ENCODE measurements at places on chromosomes 12 and 14.

DNA sequence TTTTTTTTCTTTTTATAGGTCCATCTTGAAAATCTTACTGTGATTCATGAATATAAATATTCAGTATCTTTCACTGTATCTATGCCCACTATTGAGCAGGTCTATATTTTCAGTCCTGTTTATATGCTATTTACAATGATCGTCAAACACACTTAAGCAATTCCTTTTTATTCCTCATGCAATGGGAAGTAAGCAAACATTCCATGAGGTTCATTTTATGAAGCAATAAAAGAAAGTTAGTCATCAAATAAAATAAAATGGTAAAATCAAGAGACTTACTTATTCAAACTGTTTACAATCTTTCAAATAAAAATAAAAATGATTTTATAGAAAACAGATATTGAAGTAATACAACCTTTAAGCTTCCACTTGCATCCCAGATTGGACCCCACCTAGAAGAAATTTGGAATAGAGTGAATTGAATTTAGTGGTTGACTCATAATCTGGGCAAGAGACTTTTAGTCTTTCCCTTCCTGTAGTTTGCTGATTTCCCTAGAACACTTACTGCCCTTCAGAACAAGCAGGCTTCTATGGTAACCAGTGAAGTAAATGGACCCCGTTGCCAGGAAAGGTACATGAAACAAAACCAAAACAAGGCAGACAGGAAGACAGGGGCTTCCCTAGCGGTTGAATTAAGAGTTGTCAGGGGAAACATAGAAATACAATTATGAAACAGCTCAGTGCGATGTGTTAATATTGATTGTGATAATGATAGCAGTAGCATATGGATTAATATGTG is 241.0 kb upstream of the ATP2B1 start:
- DNase-seq: no peak

GRCh38 chr14:26598081-26598671 is 343 bp upstream of the NOVA1 start:
- peak; percentile 18 for DNase-seq

- no peak for DNase-seq
Measured at GRCh38 chr14:97293659-97294058, 496.5 kb downstream of the VRK1 start.

DNA sequence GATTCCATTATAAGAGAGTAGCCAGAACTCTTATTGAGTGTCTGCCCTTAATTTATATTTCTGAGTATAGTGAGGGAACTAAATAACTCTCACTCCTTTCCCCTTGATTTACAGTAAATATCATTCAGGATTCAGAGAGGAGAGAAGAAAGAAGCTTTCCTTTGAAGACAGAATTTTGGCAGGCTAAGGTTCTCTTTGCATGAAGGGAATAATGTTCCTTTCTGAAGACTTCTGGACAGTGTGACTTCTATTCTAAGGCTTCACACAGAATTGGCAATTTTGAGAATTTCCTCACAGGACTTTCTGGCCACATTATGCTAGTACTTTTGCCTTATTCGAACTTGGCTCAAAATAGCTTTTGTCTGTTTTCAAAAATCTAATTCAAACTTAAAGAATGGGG is 352.2 kb upstream of the FBXO33 start:
- no peak for DNase-seq

GRCh38 chr14:101704140-101704539 is 57.4 kb upstream of the PPP2R5C start:
- no peak for DNase-seq

DNA sequence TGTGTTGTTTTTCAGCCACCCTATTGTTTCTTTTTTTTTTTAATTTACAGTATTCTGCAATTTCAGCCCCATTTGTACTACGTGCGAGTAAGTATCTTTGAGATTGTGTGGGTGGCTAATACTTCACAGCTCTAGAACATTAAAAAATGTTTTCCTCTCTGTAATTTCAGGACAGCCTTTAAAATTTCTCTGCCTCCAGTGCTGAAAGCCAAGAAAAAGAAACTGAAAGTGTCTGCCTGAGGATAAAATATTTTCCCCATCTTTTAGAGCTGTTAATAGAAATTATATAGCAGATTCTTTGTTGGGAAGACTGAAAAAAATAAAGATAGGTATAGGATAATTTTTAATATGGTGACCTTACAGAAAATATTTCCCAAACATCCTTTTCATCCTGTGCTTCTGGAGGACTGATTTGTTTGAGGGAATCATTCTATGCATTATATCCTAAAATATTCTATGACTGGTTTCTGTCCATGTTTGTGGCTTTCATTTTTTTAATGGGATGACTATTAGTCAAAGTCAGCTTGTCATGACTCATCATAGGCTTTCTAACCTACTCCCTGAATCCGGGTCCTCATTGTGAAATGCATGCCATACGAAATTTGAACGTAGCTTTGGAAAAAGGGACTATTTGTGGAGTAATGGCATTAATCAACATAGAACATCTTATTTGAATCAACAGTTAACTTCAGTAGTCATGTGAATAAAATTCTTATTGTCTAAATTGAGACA is 10.8 kb upstream of the TCTN2 start:
- DNase-seq: no peak

DNA sequence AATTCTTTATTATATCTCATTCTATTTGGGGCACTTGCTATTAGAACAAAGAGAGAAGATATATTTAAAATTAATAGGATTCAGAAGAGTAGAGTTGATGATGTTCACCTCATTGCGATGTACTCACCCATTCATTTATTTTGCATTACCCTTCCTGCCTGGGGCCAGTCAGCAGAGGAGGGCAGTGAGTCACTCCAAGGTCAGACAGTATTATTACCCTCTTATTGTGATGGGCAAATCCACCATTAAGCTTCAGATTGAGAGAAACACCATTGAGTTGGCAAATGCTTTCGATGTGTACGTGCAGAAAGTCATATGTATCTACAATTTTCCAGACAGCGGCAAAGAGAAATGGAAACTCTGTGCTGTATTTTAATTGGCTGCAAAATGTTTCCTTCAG is 134.2 kb downstream of the BICD1 start:
- DNase-seq: no peak

DNA sequence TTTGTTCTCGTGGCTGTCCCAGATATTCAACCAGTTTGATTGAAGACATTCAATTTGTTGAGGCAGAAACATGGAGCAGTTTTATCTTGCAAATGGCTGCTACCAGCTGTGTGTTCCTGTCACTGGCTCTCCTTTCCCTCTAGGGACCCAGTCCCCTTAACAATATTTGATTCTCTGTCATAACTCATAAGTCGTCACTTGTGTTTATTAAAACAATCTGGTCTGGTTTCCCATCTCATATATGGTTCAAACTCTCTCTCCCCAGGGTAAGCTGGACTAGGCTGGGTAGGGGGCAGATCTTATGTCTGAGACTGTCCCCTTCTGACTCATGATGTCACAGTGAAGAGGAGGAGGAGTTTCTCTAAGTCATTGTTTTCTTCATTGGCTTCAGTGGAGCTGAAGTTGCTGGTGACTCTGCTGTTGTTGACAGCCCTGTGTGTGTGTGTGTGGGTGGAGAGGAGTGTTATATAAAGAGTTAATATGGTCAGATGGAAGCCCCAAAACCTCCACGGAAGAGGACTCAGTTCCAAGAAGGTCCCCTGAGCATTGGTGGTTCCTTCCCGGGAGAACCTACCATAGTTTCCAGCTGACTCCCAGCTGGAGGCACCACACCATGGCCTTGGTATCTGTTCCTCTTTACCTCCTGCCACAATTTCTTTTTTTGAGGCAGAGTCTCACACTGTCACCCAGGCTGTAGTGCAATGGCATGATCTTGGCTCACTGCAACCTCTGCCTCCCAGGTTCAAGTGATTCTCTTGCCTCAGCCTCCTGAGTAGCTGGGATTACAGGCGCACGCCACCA is 16.1 kb upstream of the GNG2 start:
- DNase-seq: no peak

GRCh38 chr12:26825459-26826016 is 7.5 kb downstream of the ITPR2 start:
- no peak for DNase-seq
